ENCODE measurements at places on chromosomes 6 and 20.

DNA sequence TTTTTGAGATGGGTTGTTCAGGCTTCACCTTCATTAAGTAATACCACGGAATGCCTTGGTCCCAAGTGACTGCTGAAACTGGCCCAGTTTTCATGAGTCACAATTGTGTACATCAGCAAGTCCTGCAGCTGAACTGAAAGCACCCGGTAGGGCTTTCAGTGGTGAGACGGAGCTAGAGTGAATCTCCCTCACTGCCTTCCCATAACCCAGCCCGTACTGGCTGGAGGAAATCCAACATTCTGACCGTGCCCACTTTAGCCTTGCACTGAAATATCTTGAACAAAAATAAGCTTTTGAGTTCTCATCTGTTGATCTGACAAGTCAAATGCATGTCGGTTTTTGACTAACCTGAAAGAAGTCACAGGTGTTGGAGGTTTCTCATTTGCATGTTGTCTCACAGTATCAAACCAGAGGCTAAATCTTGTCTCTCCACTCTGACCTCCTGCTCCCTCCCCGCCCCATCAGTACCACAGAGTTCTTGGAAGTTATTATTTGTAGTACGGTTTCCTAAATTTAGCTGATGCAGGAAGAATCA lies 35.9 kb downstream of the DUSP22 start:
- peak; percentile 93 for DNase-seq

- no peak for DNase-seq
Measured at GRCh38 chr6:126909493-126909892, 209.0 kb upstream of the RSPO3 start.

GRCh38 chr6:146287691-146288369 lies 255.8 kb upstream of the RAB32 start:
- peak; percentile 82 for DNase-seq

- peak; percentile 1 for DNase-seq
Measured at GRCh38 chr6:3455569-3456394, 1.1 kb downstream of the SLC22A23 start.

GRCh38 chr6:130947464-130947863 lies 115.6 kb downstream of the EPB41L2 start:
- DNase-seq, result no peak

DNA sequence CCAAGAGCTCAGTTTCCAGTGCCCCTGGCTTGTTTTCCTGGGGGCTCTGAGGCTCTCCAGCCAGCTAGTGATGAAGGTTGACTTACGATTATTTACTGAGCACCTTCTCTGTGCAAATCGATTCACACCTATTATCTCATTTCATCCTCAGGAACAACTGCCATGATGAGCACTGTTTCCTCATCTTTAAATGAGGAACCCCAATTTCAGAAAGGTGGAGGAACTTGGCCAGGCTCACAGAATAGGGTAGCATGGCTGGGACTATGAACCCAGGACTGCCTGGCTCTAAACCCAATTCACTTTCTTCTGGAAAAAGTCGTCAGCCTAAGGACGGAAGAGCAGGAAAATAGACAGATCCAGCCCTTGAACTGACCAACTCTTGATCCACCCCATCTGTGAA lies 3.5 kb upstream of the BPI start:
- DNase-seq, result no peak

DNA sequence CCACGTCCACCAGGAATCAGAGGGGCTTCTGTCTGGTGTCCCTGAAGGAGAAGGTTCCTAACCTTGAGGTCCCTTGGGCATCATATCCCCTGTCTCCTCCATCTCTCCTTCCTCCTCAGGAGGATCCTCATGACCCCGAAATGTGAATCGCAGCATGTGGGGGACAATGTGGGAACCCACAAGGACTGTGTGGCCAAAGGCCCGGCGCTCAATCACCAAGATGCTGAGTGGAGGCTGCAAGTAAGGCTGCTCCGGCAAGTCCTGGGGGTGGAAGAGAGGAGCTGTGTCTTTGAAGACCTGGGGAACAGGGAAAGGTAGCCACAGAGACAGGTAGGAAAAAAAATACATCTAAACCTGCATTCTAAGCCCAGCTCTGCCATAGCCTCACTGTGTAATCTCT lies 36.4 kb upstream of the SPAG4 start:
- DNase-seq, result no peak

GRCh38 chr6:55866128-55866527 lies 9.3 kb downstream of the BMP5 start:
- DNase-seq, result no peak

DNA sequence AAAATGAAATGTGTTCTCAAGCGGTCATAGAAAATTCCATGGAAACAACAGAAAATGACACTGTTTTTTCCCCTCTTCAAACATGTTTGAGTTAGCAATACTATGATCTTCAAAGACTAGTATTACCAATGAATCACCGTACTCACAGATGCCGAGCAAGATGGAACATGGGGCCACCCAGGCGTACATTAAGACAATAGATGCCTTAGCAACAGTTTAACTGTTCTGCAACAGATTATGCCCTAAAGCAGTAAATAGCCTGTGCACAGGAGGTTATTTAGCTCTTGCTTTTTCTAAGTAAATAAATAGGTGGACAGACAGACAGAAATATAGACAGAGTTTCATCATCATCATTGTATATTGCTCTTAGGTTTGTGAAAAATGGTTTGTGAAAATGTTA lies 284.0 kb upstream of the DEFB112 start:
- DNase-seq, result no peak

DNA sequence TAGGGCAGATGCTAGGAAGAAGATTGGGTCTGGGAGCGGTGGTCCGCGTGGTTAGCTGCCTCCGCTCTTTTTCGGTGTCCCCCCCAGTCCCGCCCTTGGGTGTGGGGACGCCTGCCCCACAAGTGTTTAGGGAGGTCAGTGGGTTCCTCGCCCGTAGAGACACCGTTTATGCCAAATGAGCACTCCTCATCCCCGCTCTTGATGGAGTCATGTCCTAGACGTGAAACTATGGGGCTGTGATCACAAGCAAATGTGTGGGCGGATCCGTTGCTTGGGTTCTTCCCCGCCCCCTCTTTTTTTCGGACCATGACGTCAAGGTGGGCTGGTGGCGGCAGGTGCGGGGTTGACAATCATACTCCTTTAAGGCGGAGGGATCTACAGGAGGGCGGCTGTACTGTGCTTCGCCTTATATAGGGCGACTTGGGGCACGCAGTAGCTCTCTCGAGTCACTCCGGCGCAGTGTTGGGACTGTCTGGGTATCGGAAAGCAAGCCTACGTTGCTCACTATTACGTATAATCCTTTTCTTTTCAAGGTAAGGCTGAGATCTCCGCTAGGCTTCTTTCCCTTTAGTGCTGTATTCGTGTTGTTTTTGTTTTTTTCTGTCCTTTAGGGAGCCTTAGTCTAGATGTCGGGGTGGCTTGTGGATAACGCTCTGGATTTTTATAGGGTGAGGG lies at the start of gene HSP90AB1:
HSP90AB1 (plus strand) TSS at position 439 of the 675 bp plus-strand sequence. CDS start 1,529 bp downstream, outside the sequence.
- peak; percentile 97 for DNase-seq

DNA sequence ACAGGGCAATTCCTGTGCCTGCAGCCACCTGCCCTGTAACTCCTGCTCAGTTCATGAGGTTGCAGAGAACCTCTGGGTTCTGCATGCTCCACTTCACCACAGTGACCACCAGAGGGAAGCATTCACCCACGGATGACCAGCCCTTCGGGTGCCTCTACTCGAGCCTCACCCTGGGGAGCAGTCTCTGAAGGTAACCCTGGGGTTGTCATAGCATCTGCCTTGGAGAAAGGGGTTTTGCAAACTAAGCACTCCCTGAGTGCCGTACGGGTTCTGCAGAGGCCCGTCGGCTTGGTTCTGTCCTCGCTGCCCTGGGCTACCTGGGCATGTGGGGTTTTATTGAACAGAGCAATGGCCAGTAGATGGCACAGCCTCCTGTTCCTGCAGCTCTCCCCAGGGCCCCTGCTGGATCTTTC lies 10.2 kb upstream of the CST5 start:
- peak; percentile 56 for DNase-seq

DNA sequence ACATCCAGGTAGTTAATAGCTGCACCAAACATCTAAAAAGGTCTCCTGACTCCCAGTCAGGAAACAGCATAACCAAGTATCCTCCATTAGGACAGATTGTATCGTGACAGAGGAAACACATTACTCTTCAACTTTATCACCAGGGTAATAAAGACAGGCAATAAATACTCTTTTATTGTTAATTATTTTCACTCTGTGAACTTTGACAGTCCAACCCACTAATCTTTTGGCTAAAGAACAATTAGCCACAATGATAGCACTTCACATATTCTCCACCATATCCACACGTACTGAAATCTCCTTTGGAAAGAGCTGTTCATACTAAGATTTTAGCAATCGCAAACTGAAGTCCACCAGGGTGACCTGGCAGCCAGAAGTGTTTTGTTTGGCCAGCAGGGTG lies 46.4 kb downstream of the ARHGAP18 start:
- no peak for DNase-seq
